ENCODE measurements at places on chromosomes 4 and X.

DNA sequence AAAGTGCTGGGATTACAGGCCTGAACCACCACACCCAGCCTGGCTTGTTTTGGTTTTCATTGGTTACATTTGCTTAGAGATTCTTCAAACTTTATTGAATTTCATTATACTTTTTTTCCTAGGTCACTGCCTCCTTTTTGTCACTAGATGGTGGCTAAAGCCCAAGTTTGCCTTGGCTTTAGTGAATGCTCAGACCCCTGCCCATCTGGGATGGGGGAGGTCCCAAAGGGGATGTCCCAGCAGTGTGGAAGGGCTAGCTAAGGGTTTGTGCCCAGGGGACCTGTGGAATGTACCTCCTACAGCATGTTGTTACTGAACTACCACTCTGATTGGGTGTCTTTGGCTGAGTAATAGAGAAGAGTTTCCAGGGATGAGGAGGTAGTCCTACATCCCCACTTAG lies 58.4 kb downstream of the CEP135 start:
- no peak for DNase-seq

DNA sequence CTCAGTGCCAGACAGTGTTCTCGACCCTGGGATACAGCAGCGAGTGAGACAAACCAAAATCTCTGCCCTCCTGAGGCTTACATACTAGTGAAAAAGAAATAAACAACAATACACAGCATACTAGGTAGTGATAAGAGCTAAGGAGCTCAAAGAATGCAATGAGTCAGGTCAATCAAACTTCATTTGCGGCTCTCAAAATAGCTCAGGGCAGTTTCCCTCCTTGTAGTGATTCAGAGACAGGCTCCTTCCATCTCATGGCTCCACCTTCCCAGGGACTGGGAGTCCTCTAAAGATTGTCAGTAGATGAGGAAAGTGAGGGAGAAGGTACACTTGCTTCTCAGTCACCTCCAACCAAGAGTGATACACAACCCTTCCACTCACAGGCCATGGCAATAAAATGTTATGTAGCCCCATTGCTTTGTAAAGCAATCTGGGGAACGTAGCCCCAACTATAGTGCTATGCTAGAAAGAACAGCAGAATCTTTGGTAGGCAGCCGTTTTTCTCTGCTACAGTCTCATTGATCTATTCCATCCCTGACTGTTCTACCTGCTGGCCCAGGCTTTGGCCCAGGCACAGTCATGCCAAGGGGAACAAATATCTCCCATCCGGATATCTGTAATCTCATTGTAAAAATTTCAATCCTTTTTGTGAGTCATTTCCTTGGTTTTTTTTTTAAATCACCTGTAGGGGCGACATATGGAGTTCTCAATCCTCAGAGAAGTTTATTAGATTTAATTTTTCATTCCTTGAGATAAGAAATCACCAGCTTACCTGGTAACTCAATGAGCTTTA lies 183.1 kb upstream of the S100G start:
- no peak for DNase-seq

- DNase-seq = no peak
Observed at GRCh38 chr4:153781280-153781679, 7.6 kb downstream of the SFRP2 start.

- DNase-seq = no peak
Observed at GRCh38 chr4:30718021-30718542, 2.1 kb upstream of the PCDH7 start.

GRCh38 chr4:82934441-82934840 lies 33.9 kb downstream of the THAP9 start:
- DNase-seq = no peak
